Activated T-helper 1 cell treated with anti-CD3 and anti-CD28 coated beads, Interleukin-2, amount 50 U/mL, for 16 hours (primary cell): ENCODE measurements at places on chromosomes 16 and 17.

GRCh38 chr17:39568702-39569101 is 39.0 kb downstream of the NEUROD2 start:
- DNase-seq, result no peak

DNA sequence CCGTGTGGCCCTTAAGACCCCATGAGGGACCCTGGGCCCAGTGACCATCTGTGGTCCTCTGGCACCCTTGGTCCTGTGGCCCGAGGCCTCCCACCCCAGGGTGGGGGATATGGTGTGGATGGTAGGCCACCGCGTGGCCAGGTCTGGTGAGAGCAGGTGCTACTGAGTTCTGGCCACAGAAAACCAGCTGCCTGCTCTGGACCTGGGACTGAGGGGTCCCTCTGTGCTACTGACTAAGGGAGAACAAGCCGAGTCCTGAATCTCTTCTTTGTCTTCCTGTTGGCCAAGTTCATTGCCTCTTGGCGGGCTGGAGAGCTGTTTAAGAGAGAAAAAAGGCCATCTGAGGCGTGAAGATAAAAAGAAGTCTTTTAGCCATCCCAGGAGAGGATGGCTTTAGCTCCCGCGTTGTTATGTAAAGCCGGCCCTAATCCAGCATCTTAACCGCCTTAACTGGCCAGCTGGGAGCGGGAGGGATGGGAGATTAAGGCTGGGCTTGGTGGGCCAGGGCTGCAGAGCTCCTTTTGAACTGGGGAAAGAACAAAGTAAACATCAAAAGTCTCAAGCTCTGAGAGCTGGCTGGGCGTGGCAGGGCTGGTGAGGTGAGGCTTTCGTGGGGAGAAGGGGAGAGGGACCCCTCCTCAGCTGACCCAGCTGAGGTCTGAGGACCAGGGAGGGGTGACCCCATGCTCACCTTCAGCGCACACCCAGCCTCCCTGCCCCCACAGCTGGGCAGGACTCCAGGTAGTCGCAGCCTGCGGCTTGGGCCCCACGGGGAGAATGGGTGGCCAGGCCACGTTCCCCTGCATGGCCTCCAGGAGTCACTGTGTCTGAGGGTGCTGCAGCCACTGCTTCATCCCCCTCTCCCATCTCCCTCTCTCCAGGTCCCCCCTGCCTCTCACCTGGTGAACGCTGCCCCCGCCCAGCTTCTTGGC is 62.4 kb downstream of the NKD1 start:
- no peak for DNase-seq

GRCh38 chr16:64900019-64900418 is 221.8 kb downstream of the CDH11 start:
- DNase-seq, result no peak

GRCh38 chr16:7509963-7510601 is 177.4 kb downstream of the RBFOX1 start:
- DNase-seq, result no peak

- DNase-seq, result no peak
Measured at GRCh38 chr16:47004652-47005051, 31.2 kb upstream of the DNAJA2 start.

- DNase-seq, result no peak
Measured at GRCh38 chr16:80924372-80924978, 82.2 kb downstream of the CMC2 start.

DNA sequence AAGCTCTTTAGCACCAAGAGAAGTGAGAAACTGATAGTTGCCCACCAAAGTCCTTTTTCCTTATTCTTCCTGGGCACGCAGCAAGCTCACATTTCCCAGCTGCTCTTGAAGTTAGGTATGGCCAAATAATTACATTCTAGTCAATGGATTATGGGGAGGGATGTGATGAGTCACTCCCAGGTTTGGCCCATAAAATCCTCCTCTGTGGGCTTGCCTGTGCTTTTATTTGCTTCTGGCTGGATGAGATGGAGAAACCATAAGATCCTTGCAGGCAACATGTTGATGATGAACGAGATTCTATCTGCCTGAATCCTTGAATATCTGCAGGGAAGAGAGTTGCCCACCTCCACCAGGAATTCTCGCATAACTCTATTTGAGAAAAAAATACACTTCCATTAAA is 568.3 kb upstream of the SALL1 start:
- DNase-seq, result no peak

GRCh38 chr16:11418506-11418905 is 73.2 kb downstream of the RMI2 start:
- DNase-seq, result no peak

DNA sequence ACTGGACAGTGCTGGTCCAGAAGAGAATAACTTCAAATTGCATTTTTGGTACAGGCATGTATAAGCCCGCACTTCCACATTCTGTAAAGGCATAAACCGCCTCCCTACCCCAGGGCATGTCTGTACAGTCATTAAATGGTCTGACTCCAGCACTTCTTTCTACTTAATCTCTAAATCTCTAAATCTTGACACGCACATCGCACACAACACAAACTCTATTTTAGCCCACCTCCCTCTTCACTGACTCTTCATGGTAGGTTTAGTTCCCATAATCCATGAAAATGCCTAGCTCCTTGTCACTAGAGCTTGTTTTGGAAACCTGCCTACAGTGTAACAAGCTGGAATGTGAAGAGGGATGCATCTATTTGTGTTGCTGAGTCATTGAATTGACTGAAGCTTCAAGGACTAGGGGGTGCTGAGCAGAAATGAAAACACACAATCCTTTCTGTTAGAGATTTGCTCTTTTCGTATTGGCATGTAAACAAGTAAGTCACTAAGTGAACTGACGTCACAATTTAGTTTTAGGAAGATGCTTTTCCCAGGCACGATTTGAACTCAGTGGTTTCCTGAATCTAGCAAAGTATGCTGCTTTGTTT is 1.6 kb upstream of the DUSP14 start:
- DNase-seq, result no peak

- no peak for DNase-seq
Measured at GRCh38 chr16:10590342-10590741, 9.9 kb upstream of the EMP2 start.

DNA sequence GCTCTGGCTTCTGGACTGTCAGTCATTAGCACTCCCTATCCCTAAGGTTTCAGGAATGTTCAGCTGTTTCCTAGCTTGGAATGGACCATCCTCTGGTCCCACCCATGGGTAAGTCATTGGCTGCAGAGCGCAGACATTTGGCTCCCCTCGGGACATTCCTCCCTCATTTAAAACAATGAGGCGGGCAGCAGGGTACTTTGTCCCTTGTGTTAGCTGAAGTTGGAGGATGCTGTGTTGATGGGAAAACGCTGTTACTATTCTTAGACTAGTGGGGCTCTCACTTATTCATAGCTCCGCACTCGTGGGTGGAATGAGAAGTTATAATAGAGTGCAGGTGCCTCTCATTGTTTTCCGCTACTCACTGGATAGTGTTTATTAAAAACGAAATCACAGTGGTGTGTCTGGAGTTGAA is 673.8 kb downstream of the WWOX start:
- DNase-seq, result no peak
